ENCODE measurements at places on chromosomes 6 and 20. TPM values are rescaled to one million over a fixed set of nuclear protein-coding genes. Genes with fewer than 3 reads are reported as not detected.
A peak's percentile ranks its signal among the peaks of the same experiment; 100 is the strongest.

The CTNNBL1 gene
- total RNA-seq, result 44.6 TPM

The MOCS1 gene
- 39.0 TPM for total RNA-seq

The GABRR2 gene
- 3.3 TPM for total RNA-seq

The SCRT2 gene
- not detected for total RNA-seq

GRCh38 chr6:110509617-110510241 is 33.3 kb upstream of the SLC22A16 start:
- H3K4me3 ChIP-seq, result no peak overlapping the region
- no peak for DNase-seq
- no peaks in the 10 kb centered on the region for H3K36me3 ChIP-seq
- no peak overlapping the region for H3K27ac ChIP-seq
- H3K4me1 ChIP-seq, result no peaks in the 10 kb centered on the region

DNA sequence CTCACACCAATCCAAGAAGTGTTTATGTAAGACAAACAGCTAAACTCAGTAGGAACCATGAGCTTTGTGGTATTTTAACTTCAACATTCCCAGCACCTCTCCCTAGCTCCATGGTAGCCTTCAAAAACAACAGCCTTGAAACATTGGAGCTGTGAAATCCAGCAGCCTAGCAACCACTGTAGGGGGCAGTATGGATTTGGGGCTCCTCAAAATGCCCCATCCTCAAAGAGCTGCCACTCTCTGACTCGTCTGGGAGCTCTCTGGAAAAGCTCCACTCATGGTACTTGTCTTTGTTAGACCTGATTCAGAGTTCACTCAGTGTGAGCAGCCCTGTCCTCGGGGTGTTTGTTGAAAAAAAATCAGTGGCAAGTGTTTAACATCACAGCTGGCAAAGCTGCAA is 82.9 kb downstream of the KIF6 start:
- H3K27me3 ChIP-seq, result no peaks in the 10 kb centered on the region
- H3K4me1 ChIP-seq, result no peaks in the 10 kb centered on the region
- H3K36me3 ChIP-seq, result no peaks in the 10 kb centered on the region
- DNase-seq, result no peak
- H3K4me3 ChIP-seq, result no peak overlapping the region

DNA sequence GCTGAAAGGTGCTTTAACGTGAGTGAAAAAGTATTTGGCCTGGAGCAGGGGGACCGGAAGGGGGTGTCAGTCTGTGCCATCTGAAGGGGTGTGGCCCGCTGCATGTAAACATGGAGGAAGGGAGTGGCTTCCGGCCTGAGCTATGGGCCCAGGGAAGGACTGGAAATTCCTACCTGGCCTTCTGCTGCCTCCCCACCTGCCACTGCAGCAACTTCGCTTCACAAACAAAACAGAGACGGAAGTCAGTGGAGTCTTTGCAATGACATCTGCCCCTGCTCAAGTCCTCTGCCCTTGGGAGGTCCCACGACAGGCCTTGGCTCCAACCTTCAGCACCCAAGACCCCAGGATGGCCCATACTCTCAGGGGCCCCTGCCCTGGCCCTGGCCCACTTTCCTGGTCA is 28.1 kb upstream of the FOXP4 start:
- H3K4me3 ChIP-seq, result no peak overlapping the region
- no peaks in the 10 kb centered on the region for H3K4me1 ChIP-seq
- no peaks in the 10 kb centered on the region for H3K36me3 ChIP-seq
- no peak overlapping the region for H3K27ac ChIP-seq

DNA sequence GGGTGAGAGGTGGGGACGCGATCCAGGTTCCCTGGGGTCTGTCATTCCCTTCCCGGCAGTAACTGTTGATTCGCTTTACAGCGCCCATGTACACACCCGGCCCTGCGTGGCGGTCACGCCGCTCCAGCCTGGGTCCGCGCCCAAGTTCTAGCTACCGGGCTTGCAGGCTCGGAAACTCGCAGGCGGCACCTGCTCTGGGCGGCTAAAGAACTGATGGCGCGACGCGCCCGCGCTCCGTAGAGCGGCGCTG is 1.4 kb upstream of the POU3F2 start:
- H3K27ac ChIP-seq, result no peak overlapping the region
- H3K27me3 ChIP-seq, result peaks cover 2% of the 10 kb centered on the region
- no peaks in the 10 kb centered on the region for H3K36me3 ChIP-seq
- no peak overlapping the region for H3K4me3 ChIP-seq
- DNase-seq, result peak; percentile 85

DNA sequence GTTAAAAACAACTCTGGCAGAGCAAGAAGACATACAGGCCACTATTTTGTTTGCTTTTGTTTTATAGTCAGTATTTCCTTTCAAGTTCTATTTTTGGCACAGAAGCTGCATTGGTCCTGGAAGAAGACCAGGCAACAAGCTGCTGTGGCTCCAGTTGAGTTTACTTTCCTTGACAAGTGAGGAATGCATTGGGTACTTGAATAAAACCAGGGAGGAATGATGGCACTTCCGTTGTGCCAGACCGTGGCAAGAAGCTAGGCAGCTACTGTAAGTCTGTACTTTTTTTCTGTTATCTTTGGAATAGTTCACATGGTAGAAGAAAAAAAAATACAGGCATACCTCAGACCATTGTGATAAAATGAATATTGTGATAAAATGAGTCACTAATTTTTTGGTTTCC is 66.3 kb downstream of the NCOA3 start:
- no peak overlapping the region for H3K4me3 ChIP-seq
- no peaks in the 10 kb centered on the region for H3K36me3 ChIP-seq
- peaks cover 2% of the 10 kb centered on the region for H3K4me1 ChIP-seq
- no peak overlapping the region for H3K27ac ChIP-seq
- no peaks in the 10 kb centered on the region for H3K27me3 ChIP-seq
- DNase-seq, result no peak

DNA sequence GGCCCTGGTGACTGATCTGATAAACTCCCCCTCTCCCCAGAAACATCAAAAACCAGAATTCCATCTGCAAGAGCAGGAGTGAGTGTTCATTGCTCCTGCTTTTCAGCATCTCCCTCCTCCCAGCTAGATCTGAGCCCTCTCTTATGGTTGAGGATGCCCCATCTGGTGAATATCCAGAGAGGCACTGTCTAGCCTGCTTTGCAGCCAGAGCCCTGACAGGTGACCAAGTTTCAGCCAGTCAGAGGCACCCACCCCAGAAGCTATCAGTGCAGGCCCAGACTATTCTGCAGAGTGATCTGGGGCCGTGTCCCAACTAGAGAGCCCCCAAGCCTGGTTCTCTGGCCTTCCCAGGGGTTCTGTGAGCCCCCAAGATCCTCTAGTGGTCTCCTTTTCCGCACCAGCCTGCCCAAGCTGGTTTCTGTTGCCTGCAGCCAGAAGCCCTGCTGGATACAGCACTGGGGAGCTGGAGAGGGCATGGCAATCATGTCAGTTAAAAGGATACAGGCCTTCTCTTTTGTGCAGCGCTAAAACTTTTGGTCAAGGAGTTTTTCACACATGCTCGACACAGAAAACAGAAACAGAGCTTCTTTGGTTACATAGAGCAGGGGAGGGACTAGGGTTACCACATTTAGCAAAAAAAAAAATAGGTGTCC is 6.6 kb upstream of the BMP7 start:
- no peaks in the 10 kb centered on the region for H3K36me3 ChIP-seq
- H3K4me1 ChIP-seq, result no peaks in the 10 kb centered on the region
- DNase-seq, result no peak
- H3K27ac ChIP-seq, result no peak overlapping the region
- no peaks in the 10 kb centered on the region for H3K27me3 ChIP-seq
- H3K4me3 ChIP-seq, result no peak overlapping the region

- no peaks in the 10 kb centered on the region for H3K4me1 ChIP-seq
- no peaks in the 10 kb centered on the region for H3K36me3 ChIP-seq
Measured at GRCh38 chr6:42120895-42121865, 21.2 kb downstream of the C6orf132 start.

DNA sequence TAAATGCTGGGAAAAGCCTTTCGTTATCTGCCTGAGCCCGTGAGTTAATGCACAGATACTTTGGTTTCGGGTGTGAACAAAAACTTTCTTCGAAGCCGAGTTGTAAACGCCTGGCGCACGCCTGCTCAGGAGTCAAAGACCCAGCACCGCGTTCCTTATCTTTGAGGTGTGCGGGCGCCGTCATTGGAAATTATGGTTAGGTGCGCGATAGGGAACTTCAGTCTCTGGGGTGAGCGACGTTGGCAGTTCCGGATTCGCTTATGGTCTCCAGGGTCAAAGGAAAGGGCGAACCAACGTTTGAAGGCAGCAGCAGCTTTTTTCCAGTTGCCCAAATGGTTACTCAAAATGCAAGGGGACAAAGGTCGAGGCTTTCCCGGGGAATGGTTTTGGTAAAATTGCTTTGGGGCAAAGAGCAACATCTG is 853 bp downstream of the SLC22A3 start:
- H3K27me3 ChIP-seq, result no peaks in the 10 kb centered on the region
- no peak for DNase-seq
- H3K36me3 ChIP-seq, result no peaks in the 10 kb centered on the region
- H3K4me3 ChIP-seq, result peak overlapping the region; percentile 85

GRCh38 chr20:41567615-41568014 is 50.6 kb downstream of the CHD6 start:
- no peak for DNase-seq
- H3K27me3 ChIP-seq, result no peaks in the 10 kb centered on the region
- peaks cover 18% of the 10 kb centered on the region for H3K4me1 ChIP-seq
- H3K36me3 ChIP-seq, result no peaks in the 10 kb centered on the region
- H3K27ac ChIP-seq, result no peak overlapping the region
- no peak overlapping the region for H3K4me3 ChIP-seq

DNA sequence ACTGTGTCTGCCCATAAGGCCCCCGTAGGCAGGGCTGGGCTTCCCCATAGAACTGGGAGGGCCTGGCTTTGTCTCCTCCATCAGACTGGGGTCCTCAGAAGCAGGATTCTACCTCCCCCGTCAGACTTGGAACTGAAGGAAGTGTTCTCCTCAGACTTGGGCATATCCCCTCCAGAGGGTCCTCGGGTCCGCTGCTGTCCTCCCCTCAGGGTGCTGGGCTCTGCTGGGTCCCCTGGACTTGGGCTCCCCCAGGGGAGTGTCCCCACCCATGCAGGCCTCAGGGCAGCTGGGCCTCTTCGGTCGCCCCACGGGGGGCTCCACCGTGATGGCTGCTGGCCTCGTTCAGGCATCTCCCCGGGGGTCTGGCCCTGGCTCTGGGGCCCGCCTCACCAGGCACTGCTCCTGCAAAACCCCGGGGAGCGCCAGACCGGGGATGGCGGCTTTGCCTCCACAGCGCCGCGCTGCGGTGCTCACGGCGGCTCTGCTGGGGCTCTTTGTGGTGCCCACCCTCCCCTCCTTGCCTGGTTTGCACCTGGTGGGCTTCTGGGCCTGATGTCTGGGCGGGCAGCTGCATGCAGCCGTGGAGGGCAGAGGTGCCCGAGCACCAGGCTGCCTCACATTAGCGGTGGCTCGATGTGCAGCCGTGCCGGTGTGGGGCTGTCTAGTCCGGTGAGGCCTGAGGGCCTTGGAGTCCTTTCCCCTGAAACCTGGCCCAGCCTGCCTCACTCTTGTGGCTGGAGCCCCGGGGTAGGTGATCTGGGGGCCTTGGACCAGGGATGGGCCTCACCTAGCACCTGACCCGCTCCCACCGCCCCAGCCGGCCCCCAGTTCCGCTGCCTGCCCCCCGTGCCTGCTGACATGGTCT is 13.9 kb downstream of the COL20A1 start:
- no peaks in the 10 kb centered on the region for H3K27me3 ChIP-seq
- DNase-seq, result no peak
- H3K4me1 ChIP-seq, result no peaks in the 10 kb centered on the region
- H3K4me3 ChIP-seq, result no peak overlapping the region
- no peak overlapping the region for H3K27ac ChIP-seq

All from aorta (tissue), 5 donors.